CD4-positive, alpha-beta T cell treated with Interleukin-21 for 1 hour (primary cell): ENCODE measurements at places on chromosomes 4 and X.

GRCh38 chrX:123740006-123740405, 7.2 kb upstream of the THOC2 start:
- no peak for DNase-seq

DNA sequence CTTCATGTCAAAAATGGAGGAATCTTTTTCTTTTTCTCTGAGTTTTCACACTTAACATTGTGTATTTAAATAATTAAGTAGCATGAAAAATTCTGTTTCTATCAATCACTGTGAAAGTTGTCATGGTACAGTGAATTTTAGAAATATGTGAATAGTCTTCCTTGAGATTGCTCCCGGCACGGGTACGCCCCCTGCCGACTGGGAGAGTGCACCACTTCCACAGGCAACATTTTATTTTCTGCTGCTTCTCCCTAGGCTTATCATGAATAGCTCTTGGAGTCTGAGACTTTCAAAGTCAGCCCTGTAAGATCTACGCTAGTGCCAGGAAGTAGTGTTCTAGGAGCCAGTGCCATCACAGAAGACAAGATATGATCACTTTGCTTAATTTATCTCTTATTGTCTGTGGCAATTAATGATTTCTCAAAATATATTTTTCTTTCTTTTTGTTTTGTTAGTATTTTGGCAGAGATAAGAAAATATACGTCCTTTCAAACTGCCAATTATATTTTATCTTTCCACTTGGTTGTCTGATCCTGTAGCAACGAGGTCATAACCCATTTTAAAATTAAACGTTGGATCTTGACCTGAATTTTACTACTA, 763.8 kb upstream of the AADAT start:
- DNase-seq = no peak

DNA sequence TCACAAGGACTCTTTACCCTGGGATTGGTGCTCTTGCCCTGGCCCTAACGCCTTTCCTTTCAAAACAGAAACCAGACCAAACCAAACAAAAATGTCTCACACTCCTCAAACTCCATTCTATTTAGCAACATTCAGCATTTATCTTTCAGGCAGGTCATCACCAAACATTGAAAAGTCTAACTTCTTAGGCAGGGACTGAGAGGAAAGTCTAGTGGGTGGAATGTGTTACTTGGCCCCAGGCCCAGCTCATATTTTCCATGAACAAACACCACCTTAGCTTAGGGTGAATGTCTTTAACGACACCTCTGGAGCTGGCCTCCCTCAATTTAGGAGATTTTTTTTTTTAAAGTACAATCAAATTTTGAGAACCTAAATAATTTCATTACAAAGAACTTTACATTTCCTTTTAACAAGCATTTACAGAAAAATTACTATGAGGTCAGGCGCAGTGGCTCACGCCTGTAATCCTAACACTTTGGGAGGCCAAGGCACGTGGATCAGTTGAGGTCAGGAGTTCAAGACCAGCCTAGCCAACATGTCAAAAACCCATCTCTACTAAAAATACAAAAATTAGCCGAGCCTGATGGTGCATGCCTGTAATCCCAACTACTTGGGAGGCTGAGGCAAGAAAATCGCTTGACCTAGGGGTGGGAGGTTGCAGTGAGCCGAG, 10.2 kb upstream of the N4BP2 start:
- DNase-seq = no peak

GRCh38 chrX:130119312-130119898, 9.1 kb upstream of the ELF4 start:
- no peak for DNase-seq

GRCh38 chr4:12545812-12546211, 938.3 kb downstream of the RAB28 start:
- DNase-seq = no peak

DNA sequence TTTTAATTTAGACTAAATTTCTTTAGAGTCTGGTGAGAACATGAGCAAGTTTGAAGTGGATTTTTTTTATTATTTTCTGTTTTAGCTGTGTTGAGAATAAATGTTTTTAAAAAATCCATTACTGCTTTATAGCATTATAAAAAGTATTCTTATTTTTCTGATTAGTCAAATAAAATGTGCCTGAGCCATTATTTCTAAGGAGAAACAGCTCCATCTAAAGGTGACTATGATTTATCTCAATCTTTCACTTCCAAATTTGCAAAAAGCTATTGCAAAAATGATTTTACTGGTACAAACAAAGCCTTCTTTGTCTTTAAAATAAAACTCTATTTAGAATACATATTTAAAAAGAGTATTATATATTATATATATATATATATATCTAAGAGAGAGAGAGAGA, 959.2 kb downstream of the FAM133A start:
- no peak for DNase-seq

GRCh38 chr4:99979872-99980271, 29.8 kb upstream of the H2AZ1 start:
- no peak for DNase-seq

GRCh38 chr4:163967263-163967662, 472.8 kb downstream of the TMA16 start:
- DNase-seq = no peak

DNA sequence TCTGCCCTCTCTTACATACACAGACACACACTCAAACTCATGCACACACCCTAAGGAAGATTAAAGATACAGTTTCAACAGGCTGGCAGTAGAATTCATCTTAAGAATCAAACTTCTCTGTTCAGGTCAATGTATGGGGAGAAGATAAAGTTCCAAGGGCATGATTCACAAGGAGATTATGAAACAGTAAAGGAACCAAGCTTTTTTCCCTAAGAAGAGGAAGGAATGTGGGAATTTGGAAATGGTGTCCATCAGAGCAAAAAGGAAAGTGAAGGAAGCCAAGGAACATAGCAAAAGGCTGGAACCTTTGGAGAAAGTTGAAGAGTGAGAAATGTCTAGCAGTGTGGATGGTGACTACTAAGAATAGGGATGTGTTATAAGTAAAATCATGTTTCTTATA, 191.0 kb upstream of the NPY2R start:
- DNase-seq = no peak

GRCh38 chr4:150852216-150852615, 162.9 kb downstream of the LRBA start:
- no peak for DNase-seq

DNA sequence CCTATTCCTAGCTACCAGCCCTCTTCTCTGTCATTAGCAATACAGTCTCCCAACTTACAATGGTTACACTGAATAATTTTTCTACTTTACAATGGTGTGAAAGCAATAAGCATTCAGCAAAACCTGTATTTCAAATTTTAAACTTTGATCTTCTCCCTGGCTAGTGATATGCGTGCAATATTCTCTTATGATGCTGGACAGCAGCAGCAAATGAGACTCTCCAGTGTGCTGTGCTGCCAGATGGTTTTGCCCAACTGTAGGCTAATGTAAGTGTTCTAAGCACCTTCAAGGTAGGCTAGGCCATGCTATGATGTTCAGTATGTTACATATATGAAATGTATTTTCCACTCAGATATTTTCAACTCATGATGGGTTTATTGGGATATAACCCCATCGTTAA, 5.9 kb upstream of the GAR1 start:
- DNase-seq = no peak

- no peak for DNase-seq
Measured at GRCh38 chrX:151745651-151746050, 11.1 kb downstream of the CNGA2 start.

GRCh38 chrX:72128881-72129280, 2.8 kb downstream of the RTL5 start:
- no peak for DNase-seq

- DNase-seq = no peak
Measured at GRCh38 chr4:155679343-155679742, 12.7 kb downstream of the GUCY1A1 start.

DNA sequence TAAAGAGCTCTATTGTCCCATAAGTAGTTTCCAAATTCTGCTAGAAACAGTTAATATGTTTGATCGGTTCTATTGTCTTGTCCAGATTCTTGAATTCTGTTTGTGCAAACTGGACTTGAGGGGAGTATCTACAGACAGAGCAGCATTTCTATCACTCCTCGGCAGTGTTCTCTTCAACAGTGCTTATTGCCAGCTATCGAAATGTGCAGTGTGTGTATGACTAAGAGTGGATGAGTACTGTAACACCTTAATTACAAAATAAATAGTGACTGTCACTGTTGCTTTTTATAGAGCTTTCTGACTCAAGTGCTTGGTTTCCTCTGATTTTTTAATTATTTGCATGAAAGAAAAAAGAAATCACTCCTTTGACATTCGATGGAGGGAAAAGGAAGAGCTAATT, 274.6 kb downstream of the RPA4 start:
- DNase-seq = no peak

DNA sequence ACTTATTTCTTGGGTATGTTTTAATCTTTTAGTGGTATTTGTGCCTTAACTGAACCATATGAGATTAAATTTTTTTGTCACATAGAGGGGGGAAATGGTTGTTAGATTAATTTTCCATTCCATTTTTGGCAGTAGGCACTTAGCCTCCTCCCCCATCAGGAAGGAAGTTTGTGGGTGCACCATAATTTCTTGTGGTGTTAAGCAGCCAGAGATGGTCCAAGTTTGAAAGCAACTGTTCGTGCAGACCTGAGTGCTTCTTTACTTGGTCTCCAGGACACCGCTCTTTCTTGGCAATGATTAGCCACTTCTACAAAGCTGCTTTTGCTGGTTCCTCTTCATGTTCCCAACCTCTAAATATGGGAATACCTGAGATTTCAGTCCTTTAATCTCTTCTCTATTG, 92.7 kb upstream of the RPL34 start:
- peak; percentile 56 for DNase-seq

DNA sequence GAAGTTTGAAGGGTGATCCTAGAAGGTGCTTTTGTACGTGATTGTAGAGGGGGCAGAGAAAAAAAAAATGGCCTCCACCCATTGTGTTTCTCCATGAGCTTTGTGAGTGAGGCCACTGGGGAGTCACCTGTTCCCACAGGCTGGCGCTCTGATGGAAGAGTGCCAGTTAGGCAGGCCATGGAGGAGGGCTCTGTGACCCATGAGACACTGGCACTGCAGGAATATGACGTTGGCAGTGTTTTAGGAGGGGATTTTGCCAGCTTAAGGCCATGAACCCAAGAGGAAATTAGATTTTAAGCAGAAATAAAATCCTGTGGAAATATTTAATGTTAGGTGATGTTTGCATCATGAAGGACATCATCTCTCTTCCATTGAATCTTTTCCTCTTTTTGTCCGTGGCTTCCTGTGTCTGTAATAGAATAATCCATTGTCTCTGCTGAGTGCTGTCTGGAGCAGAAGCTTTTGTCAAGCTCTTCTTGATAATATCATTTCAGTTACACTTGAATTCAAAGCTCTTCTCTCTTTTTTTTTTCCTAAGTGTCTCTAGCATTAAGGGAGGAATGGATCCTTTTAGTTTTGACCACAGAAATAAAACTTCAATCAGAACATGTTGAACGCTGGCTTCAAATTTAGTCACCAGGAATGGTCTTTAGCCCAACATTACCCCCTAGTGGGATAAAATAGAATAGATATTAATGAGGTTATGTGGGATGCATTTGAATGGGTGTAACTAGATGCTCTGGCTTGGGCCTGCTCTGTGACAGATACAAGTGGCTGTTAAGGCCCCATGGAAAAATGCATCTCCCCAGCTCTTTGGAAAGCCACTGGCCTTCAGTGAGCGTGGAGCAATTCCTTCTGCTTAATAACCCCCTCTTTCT, 41.0 kb upstream of the UCP1 start:
- peak; percentile 14 for DNase-seq

DNA sequence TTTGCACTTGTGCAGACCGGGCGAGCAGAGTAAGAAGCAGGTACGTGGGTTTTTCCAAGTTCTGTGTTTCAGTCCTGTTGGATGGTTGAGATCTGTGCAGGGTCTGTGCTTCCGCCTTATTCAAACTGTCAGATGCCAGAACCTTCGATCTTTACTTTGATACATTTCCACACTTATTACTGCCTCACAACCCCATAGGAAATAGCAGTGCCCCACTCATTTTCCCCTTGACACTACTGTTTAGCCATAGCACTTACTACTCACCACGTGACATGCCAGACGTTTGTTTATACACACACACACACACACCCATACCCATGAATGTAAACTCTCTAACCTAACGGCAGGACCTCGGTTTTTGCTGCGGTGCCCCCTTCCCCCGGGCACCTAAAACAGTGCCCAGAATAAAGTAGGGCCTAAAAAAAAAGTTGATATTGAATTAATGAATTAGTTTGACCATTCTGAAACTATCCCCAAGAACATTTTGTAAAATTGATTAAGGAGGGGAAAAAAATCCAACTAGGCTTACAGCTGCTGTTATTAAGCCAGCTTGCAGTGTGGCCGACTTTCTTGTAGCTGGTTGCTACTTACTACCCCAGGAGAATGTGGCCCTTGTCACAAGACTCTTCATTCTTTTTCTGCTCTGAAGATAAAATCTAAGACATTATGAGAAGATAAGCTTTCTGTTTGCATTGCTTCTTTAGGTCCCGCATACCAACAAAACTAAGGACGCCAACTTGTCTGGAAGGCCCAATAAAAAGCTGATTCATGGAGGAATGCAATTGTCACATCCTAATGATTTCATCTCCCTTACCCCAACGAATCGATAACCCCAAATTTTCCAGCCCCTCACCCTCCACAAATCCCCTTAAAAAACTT, 704 bp upstream of the SEPSECS start:
- DNase-seq = peak; percentile 8

- DNase-seq = no peak
Measured at GRCh38 chr4:12588582-12588981, 895.6 kb downstream of the RAB28 start.

DNA sequence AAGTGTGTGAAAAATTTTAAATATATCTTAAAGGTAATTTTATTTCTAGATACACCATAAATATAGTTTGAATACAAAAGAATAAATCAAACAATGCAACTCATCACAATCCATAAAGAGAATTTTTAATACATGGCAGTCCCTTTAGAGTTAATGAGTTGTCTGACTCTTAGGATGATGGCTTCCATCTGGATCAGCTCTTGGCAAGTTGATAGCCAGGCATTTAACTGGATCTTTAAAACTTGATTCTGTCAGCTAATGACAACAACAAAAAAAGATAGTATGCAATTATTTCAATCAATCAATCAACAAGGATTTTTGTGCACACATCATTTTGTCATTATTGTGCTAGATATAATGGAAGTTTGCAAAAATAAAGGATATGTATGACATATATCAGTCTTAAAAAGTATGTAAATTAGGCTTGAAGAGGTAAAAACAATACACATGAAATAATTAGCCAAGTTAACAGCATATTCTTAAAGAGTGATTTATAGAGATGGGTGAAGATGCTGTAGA, 174.9 kb upstream of the PCDH18 start:
- DNase-seq = no peak

DNA sequence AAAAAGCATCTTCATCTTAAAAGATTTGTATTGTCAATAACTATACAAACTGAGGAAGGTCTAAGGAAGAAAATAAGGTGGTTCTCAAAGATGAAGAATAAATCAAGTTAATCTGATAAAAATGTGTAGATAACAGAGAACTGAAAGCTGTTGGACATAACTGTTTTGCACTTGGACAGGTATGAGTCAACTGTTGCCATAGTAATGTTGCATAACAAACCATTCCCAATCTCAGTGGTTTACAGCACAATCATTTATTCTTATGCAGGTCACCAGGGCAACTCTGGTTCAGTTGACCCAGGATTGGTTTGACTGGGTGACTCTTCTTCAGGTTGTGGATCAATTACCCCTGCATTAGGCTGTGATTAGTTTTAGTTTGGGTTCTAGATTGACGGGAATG, 2197.7 kb downstream of the ARAP2 start:
- DNase-seq = no peak
